ENCODE measurements at places on chromosomes 1 and 21.
A peak's percentile ranks its signal among the peaks of the same experiment; 100 is the strongest.

GRCh38 chr1:87426463-87427249, 98.0 kb downstream of the LMO4 start:
- no peak for DNase-seq

DNA sequence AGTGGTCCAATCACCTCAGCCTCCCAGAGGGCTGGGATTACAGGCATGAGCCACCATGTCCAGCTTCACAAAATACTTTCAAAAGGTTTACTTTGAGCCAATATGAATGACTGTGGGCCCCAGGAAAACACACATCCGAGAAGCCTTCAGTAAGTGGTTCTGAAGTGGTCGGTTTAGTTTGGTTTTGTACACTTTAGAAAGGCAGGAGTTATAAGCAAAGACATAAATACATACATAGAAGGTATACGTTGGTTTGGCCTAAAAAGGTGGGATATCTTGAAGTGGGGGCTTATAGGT, 3.2 kb upstream of the MIB2 start:
- DNase-seq = no peak

DNA sequence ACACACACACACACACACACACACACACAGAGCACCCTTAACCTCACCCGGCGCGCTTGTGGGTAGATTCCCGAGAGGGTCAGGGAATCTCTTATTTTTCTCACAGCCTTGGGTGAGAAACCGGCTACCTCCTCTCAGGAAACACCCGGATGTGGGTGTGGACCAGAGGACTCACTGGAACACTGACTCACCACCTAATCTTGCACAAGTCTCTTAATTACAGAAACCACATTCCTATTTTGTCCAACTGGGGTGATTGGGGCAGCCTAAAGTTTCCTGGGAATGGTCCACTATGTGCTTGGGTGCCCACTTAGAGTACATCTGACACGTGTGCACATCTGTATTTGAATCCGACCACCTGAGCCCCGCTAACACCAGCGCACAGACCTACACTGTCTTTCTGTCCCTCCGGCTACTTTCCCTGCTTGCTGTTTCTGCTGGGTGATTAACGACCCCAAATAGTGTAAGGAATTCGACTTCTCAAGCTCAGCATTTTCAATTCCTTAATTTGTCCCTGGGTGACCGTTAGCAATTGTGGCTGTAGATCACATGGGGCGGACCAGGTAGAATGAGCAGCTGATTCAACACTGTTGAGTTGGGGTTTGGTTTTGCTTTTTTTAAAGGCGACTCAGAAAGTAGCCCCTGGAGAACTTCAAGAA, 14.0 kb upstream of the TBX15 start:
- DNase-seq = no peak

- no peak for DNase-seq
Measured at GRCh38 chr1:204502241-204502640, 7.6 kb upstream of the PIK3C2B start.

DNA sequence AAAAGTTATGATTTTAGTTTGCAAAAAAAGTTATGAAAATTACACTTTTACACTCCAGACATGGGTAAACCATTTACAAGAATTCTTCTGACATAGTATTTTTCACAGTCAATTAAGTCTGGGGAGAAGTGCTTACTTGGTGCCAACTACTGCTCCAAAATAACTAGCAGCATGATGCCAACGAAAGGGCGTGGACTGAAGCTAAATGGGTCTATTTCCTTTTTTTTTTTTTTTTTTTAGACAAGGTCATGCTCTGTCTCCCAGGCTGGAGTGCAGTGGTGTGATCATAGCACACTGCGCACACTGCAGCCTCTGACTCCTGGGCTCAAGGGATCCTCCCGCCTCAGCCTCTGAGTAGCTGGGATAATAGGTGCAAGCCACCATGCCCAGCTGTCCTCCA, 43.2 kb downstream of the FMO4 start:
- no peak for DNase-seq

DNA sequence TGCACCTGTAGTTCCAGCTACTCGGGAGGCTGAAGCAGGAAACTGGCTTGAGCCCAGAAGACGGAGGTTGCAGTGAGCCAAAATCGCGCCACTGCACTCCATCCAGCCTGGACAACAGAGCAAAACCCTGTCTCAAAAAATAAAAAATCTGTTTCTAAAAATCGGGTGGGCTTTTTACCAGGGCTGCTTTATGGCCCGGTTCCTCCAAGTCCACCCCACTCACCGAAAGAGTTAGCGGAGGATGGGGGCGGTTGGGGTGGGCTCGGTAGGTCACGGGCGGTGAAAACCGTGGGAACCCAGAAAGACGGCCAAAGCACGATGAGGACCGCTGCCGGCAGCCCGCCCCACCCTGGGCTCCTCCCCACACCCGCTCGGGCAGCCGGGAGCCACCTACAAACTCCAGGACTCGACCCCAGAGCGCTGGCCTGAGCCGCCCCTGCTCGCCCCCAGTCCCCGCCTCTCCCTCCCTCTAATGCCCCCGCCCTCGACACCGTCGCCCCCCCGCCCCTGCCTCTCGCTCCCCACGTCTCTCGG, 846 bp upstream of the PER3 start:
- DNase-seq = peak; percentile 27

DNA sequence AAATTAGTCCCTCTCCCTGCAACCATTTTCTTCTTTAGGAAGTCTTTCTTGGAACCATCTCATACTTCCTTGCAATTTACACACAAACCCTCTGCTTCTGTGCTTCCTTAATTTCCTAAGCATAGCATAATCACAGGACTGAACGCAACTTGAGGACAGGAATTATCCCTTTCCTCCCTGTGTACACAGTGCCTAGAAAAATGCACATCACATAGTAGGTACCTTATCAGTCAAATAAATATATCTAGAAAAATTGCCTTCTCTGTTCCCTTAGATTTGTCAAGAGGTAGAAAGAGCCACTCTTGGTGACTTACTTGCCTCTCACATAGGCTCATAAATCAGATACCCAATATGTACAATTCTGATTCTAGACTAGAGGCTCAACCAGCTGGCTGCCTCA, 4.9 kb downstream of the ASPM start:
- no peak for DNase-seq

DNA sequence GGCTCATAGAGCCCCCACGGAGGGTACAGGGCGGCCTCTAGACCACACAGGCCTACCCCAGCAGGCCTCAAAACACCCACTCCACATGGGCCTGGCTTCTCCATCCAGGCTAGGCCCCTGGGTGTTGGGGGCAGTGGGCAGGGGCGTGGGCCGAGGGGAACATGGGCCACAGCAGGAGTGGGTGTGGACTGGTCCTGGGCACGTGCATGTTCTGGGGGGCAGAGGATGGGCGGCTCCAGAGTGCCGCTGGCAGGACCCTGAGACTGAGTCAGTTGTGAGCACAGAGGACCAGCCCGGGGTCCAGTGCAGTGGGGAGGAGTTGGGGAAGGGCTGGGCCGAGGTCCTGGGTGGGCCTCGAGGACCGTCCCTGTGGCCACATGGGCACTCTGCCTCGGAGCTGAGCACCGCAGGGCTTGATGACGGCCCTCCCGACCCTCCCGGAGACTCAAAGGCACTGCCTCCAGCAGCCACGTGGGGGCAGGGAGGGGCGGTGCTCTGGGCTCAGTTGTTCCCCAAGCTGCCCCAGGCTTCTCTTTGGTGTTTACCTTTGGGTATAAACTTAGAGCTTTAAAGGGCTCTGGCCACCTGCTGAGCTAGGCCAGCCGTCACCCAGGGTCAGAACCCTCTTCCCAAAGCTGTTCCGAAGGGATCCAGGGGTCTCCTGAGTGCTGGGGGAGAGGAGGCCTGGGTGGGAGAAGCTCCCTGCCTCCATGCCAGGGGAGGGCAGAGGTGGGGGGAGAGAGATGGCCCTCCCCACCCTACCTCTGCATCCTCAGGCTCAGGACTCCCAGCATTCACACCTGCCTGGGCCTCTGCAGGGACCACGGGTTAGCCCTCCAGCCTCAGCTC, 79.9 kb downstream of the MORN1 start:
- DNase-seq = no peak

GRCh38 chr1:55584526-55585401, 369.6 kb upstream of the USP24 start:
- no peak for DNase-seq

- no peak for DNase-seq
Measured at GRCh38 chr1:236416165-236416564, 22.1 kb downstream of the EDARADD start.

GRCh38 chr1:22126531-22126930, 16.4 kb downstream of the WNT4 start:
- DNase-seq = no peak

- no peak for DNase-seq
Measured at GRCh38 chr1:6325482-6325881, 64.6 kb upstream of the GPR153 start.

DNA sequence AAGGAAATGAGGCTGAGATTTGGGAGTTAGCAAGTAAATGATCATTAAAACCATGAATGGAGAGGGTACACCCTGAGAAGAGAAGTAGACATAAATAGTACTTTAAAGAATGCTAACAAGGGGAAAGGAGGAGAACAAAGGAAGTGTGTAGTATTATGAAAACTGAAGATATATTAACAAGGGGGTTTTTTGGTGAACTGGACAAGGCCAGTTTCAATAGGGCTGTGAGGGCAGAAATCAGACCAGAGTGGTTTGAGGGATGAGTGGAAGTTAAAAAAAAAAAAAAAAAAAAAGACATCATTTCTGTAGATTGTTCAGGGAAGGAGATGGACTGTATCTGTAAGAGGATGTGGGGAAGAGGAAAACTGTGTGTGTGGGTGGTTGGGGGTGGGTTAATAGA, 137.1 kb downstream of the PLA2G4A start:
- no peak for DNase-seq

DNA sequence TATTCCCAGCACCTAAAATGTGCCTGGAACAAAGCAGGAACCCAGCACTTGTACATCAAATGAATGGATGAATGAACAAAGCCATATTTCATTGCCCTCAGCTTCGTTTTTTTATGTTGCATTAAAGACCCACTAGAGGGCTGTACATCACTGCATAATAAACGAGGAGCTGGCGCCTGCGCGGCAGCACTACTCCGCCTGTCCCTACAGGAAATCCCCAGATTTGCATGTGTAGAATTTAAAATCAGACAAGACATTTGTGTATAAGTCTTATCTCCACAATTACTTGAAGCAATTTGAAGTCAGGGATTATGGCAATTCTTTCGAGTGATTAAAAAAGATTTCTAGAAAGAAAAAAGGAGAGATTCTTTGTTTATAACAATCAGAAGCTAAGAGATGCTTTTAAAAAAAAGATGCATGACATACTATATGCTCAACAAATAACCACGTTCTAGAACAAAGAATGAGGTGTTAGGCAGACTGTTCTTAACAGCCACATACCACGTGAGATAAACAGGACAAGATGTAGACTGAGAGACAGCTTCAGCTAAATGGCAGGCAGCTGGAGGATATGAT, 5.4 kb upstream of the NEK2 start:
- DNase-seq = peak; percentile 87

DNA sequence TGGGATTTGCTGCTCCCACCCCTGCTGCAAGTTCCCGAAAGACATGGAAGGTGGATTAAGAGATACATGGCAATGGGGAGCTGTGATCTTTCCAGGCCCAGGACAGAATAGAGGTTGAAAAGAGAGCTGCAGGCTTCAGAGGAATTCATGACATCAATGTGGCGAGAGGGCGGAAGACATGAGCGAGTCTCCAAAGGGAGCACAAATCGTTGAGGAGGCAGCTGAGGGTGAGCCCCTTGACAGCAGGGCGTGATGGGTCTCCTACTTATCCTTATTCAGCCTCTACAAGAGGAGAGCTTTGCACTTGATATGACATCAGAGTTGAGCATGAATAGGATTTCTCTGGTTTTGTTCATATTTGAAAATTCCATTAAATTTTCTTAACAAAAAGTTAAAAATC, 45.5 kb upstream of the TACSTD2 start:
- DNase-seq = no peak

DNA sequence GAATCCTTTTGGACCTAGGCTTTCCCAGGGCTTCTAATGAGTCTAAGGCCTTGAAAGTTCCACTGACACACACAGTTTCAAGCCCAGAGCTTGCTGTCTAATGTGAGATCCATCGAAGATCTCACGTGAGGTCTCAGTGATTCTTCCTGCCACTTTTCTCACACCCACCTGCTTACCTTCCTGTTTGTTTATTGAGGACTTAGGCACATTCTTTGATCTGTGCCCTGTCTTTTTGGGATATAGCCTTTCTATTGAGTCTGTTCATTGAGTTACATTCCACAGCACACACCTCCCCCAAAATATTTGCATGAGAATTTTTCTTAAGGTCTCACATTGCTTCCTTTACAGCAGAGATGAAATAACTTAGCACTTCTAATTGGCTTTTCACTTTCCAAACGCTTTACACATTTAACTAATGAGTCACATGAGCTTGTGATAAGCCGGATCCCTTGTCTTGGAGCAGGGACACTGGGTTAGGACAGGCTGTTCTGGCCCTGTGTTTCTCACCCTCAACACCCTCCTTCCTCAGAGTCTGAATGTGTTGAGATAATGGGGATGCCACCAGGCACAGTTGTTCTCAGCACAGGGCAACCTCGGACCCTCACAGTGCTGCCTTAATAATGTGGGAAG, 288.3 kb downstream of the TM2D1 start:
- no peak for DNase-seq

All from foreskin melanocyte (primary cell).